ENCODE measurements at places on chromosomes 2 and 18.
A peak's percentile ranks its signal among the peaks of the same experiment; 100 is the strongest.

- DNase-seq, result peak; percentile 88
Measured at GRCh38 chr18:2971741-2972552, 41.0 kb downstream of the LPIN2 start.

DNA sequence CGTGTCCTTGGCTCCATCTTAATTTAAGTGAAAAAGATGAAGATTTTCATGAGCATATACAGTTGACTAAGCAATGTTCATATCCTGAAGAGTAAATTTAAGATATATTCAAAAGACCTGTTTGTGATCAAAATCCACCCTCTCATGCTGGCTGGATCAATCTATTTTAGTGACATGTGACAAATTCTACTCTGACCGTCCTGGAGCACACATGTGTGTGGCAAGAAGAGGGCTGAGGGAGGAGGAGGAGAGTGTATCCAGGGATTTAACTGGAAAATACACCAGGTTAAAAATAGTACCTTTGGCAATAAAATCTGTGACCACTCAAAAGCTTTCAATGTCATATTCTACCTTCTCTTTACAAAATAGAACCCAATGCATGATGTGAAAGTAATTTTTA is 228.7 kb downstream of the PID1 start:
- no peak for DNase-seq

- DNase-seq, result no peak
Measured at GRCh38 chr18:60149316-60149715, 223.3 kb downstream of the MC4R start.

- no peak for DNase-seq
Measured at GRCh38 chr2:206368484-206368883, 74.8 kb upstream of the ADAM23 start.

GRCh38 chr2:16123421-16123820 is 183.1 kb downstream of the MYCN start:
- no peak for DNase-seq

DNA sequence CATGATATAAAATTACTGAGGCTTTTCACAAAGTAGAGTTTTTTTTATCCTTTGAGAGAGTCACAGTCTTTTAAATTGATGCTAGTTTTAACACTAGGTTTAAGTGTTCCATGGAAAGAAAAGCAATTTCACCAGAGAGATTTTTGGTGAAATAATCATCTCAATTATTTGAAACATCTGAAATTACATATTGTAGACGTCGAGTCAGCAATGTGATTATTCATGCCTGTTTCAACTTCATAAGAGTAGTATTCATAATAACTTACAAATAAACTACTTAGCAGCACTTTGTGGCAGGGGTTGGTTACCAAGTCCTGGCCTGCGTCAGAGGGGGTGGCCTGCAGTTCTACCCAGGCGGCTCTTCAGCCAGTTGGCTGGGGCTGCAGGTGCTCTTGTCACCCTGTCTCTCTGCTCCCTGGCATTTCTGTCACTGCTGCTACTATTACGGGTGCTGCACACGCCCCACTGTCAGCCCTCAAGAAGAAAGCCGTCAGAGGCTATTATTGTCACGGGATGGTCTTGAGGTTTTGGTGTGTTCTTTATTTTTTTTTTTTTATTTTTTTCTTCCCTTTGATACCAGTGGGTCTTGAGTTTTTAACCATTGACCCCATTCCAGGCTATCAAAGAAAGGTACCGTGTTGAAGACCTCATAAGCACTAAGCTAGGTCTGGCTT is 50.4 kb downstream of the MALT1 start:
- DNase-seq, result no peak

DNA sequence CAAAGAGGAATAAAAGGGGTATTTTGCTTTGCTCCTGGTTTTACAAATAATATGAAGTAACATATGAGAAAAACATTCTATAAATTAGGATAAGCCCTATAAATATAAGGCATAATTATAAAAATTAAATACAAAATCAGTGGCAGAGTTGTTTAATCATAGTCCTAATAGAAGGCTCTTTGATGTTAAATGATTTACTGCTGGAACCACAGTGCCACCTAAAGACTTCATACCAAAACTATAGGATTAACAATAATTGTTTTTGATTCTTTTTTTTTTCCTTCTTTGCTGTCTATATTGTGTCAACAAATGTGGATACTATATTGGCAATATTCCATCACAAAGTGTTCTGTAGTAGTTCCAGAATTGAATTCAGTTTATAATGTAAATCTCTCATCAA is 837.7 kb upstream of the SLC39A10 start:
- no peak for DNase-seq

- DNase-seq, result no peak
Measured at GRCh38 chr2:68367953-68368653, 3.0 kb downstream of the PLEK start.

DNA sequence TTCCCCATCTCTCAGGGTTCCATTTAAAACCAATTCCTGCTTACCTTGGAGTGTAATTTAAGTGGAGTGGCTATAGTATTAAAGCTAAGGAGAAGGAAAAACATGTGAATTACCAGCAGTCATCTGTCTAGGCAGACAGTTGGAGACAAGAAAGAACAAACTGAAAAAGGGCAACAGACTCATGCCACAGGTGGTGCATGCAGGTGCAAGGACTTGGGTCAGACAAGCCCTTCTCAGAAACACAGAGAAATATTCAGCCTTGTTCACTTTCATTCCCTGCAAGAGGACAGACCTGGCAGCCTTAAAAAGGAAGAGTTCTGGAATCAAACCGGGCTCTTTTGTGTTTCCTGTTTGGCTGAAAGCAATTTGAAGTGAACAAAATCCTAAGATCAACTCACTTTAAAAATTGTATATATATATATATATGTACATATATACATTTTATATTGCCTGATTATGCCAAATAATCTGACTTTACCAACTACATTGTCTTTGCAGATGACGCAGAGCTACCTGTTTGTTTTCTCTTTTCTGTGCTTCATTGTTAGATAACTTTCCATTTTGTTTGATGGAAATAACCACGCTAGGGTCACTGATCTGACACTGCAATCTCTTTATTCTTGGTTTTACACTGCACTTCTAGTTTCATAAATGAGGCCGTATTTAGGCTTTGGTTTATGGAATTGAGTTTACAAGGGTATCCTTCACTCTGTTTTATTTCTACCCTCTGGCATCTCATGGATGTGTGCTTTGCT is 35.1 kb upstream of the VPS54 start:
- DNase-seq, result no peak

DNA sequence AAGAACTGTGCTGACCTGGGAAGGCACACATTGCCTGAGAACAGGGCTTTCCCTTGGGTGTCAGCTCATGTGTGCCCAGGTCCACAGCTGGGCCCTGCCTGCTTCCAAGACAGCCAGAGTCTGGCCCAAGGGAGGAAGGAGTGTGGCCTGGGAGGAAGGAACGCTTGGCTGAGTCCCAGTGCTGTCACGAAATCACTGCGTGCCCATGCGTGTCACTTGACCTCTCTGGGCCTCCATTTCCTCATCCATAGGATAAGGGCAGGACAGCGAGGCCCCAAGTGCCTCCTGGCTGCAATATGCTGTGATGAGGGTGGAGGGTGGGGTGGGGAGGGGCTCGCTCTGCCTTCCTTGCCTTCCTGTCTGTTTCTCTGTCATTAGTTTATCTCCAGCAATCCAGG is 642 bp upstream of the KCNK3 start:
- no peak for DNase-seq

DNA sequence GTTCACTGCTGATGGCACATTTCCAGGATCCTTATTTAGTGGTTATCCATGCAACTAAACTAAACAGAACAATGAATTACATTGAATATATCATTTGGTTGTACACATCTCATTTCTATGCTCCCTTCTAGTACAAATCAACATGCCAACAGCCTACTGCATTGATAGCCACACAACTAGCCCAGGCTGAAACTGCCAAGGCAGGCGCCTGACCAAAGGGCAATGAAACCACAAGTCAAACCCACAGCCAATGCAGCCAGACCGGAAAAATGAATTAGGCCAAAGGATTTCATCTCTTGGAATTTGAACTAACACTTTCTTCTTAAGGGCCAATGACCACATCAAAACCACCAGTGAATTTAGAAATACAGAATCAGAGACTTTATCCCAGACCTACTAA is 196.4 kb downstream of the NOL4 start:
- no peak for DNase-seq

- DNase-seq, result no peak
Measured at GRCh38 chr2:14494759-14495158, 137.8 kb upstream of the LRATD1 start.

- no peak for DNase-seq
Measured at GRCh38 chr2:196331851-196332250, 160.5 kb upstream of the STK17B start.

DNA sequence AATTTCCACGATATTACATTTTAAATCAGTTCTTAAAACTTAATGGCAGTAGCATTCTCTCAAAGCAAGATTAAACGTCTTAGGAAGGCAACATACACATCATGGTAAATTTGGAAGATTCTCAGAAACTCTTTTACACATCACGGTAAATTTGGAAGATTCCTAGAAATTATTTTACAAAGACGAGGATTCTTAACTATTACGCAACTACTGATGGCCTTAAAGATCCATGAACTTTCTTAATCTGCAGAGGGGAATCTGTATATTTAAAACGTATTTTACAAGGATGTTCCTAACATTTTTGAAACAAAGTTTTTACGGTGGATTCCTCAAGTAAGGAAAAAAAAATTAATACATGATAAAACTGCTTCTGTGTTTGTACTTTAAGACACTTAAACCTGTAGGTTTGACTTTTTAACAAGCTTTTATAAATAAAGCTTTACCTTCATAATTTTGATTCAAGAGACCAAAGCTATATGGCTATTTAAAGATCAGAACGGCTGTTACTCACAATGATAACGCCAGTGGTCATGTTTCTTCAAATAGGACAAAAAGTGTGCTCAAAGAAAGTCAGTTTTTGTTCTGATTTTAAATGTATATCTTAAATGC is 1.7 kb downstream of the ATF2 start:
- no peak for DNase-seq

DNA sequence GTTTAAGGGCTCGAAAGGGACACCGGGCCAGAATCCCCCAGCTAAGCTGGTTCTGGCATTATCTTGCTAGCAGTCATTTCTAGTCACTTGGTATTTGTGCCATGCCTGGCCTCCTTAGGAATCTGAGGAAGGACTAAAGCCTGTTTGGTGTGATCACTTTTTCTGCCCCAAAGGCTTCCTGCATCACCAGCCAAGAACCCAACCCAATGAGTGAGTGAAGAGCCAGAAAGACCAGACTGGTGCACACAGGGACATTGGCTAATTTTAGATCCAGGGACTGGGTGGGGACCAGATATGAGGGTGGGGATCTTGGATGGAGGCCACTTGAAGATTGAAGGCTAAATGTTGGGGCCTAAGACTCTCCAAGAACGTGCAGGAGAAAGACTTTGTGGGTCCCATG is 411.9 kb upstream of the TNP1 start:
- DNase-seq, result no peak

DNA sequence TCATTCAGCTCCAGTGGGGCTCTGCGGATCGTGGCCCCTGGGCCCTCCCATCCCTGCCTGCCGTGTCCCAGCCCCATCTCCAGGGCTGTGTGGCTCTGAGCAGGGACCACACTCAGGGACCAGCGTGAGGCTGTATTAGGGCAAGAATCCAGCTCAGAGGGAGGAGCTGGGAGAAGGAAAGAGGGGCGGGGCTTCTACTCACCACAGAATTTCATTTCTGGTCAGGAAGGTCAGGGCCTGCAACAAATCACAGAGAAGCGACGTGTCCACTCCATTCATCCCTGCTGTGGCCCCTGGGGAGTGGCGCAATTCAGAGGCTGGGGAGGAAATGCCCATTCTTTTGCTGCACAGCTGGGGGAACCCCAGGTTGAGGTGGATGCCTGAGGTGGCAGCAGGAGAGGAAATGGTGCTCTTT is 828 bp downstream of the CIB4 start:
- DNase-seq, result peak; percentile 80

DNA sequence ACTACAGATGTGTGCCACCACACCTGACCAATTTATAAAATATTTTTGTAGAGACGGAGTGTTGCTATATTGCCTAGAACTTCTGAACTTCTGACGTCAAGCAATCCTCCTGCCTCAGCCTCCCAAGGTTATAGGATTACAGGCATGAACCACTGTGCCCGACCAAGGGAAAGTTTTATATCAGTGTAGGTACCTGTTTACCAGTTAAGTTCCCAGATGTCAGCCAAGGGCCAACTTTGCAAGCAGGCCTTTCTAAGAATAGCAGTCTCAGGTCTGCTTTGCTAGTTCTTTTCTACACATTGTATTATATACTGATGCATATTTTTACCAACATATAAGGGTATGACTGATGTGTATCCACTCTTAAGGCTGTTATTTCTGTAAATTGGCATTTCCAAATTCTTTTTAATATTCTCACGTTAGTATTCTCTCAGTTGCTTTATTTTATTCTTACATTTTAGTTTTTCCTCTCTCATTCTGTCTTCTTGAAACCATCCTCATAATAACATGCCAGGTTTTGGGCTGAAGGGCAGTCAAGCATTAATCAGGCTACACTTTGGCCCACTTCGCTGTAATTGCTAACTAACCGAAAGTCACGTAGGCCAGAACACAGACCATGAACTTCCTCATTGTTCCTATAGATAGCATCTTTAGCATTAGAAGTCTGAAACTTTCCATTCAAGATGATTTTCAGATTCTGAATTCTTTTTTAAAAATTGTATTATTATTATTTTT is 25.0 kb upstream of the CXXC1 start:
- no peak for DNase-seq

- DNase-seq, result no peak
Measured at GRCh38 chr2:100580367-100581276, 17.8 kb downstream of the PDCL3 start.

GRCh38 chr2:11805920-11806319 is 59.5 kb downstream of the LPIN1 start:
- peak; percentile 30 for DNase-seq

DNA sequence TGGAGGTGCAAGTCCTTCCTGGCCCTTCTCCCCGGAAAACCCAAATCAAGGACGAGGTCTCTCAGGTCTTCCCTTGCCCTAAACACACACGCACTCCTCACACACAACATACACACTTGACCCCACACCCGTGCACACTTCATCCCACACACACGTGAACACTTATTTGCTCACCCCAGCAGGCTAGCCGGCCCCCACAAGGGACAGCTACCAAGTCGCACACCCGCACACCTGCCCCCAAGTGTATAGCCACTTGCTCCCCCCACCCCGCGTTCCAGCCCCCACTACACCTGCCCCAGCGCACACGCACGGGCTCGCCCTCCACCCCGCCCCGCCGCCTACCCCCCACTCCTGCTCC is 359 bp downstream of the TGFBRAP1 start:
- DNase-seq, result no peak

DNA sequence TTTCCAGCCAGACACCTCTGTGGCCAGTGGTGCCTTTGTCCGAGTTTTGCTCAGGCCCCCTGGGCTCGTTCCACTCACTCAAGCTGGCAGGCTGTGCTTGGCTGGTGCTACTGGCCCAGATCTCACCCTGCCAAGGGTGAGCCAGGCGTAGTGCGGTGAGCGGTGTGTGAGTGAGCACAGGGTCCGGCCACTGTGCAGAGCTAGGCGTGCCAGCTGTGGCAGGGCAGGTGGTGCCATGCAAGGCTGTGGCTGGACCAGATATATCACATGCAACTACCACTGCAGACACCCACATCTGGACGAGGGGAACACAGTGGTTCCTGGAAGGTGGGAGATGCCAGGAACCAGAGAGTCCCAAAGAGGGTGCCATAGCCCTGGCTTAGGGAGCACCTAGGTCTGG is 70.1 kb downstream of the SRBD1 start:
- DNase-seq, result no peak

- no peak for DNase-seq
Measured at GRCh38 chr2:64463781-64464180, 9.8 kb downstream of the LGALSL start.

All from posterior vena cava (tissue), 2 donors.